ENCODE measurements at places on chromosomes 7 and 10. TPM values are rescaled to one million over a fixed set of nuclear protein-coding genes. Genes with fewer than 3 reads are reported as not detected.

SLC26A3 gene
- total RNA-seq, result not detected

GRM8 gene
- total RNA-seq, result not detected

MKI67 gene
- total RNA-seq, result 15.4 TPM

LAMB1 gene
- 463 TPM for total RNA-seq

CCL26 gene
- total RNA-seq, result not detected
